ENCODE measurements at places on chromosomes 6 and 20.

- no peak for DNase-seq
Observed at GRCh38 chr6:138795809-138796603, at the start of gene ECT2L. Gene ECT2L (plus strand): TSS chr6:138796087. CDS start chr6:138813275, 17,188 bp downstream.

GRCh38 chr6:1222728-1223595 is 88.9 kb upstream of the FOXQ1 start:
- DNase-seq, result peak; percentile 19

- DNase-seq, result no peak
Observed at GRCh38 chr6:7540595-7540994, 876 bp upstream of the DSP start.

DNA sequence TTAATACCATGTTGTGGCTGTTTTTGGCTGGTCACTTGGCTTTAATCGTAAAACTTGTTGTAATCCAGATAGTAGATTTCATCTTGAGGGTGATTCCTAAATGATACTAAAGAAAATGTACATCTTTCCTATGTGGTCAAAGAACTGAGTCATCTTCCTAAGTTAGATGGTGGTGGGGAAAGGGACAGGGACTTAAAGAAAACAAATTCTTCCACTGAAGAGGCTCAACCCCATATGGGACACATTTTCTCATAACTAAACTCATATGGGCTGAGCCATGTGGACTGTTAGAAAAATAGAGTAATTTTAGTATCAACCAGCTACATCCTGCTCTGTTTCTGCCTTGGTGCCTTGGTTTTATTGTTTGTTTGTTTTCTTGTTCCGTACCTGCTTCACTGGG is 155.8 kb downstream of the TSHZ2 start:
- no peak for DNase-seq

GRCh38 chr6:36874443-36875249 is at the start of gene PPIL1:
Gene PPIL1 (minus strand): TSS chr6:36874803. CDS start chr6:36874772, 31 bp downstream.
- DNase-seq, result peak; percentile 94

DNA sequence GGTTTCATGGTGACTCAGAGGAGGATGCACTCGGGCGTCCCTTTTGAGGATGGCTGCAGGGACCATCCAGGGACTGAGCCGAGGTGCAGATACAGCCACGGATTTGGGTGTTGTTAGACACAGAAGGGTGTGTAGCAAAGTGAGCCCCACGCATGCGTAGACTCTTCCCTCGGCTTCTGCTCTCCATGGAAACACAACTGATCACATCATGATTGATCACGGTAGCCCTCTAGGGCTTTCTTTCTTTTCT is 606 bp upstream of the ULBP1 start:
- DNase-seq, result no peak

DNA sequence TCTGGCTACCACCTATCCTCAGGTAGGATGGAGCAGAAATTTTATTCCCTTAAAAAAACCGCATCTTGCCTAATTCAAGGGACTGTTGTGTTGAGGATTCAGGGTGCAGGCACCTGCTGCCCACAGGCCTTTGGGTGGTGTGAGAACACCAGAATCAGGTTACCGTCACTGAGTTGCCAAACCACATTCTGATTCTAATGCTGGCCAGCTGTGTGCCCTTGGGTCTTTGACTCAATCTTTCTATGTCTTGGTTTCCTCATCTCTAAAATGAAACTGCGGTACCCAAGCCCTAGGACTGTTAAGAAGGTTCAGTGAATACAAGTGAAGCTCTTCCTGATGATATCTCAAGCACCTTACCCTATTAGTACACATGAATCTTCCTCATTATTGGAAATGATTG is 827.3 kb downstream of the DHX35 start:
- no peak for DNase-seq

Data from NCI-H2029 (cell line).